ENCODE measurements at places on chromosomes 2 and 18. TPM values are rescaled to one million over a fixed set of nuclear protein-coding genes. Genes with fewer than 3 reads are reported as not detected.

The C2orf72 gene
- 0.07 TPM for total RNA-seq

The RAX gene
- total RNA-seq = not detected

The CAB39 gene
- 84.8 TPM for total RNA-seq

The LCT gene
- not detected for total RNA-seq

The MYO5B gene
- total RNA-seq = 1.4 TPM

The SPATA3 gene
- total RNA-seq = not detected

Data from heart left ventricle (tissue), 16 donors.